G401 (cell line): ENCODE measurements at places on chromosomes 12 and 14.

DNA sequence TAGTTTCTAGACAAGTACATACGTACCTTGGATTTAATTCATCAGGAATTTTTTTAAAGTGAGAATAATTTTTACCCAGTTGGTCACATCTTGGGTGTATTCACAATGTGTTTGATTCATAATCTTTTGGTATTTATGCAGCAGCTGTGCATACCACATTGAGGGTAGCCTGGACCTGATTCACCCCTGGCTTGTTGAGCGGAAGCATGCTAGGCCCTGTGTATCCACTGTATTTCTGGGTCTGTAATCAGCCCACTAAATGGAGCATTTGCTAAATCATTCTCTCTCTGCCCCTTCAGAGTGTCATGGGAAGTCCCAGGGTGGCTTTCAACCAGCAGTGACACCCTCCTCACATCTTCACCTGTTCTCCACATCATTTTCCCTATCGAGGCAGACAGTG is 203.8 kb upstream of the RGS6 start:
- no peak for DNase-seq

DNA sequence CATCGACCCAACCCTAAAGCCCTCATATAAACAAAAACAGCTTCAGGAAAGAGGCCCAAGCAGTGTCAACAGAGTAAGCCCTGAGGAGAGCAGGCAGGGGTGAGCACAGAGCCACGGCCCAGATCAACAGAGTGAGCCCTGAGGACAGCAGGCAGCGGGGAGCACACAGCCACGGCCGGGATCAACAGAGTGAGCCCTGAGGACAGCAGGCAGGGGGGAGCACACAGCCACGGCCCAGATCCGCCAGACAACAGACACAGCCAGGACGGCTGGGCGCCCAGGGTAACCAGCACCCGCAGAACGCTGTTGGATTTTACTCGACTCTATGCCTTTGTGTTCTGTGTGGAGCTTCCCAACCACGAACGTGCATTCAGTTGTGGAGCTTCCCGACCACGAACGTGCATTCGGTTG is 15.0 kb downstream of the CCDC85C start:
- DNase-seq, result peak; percentile 56

DNA sequence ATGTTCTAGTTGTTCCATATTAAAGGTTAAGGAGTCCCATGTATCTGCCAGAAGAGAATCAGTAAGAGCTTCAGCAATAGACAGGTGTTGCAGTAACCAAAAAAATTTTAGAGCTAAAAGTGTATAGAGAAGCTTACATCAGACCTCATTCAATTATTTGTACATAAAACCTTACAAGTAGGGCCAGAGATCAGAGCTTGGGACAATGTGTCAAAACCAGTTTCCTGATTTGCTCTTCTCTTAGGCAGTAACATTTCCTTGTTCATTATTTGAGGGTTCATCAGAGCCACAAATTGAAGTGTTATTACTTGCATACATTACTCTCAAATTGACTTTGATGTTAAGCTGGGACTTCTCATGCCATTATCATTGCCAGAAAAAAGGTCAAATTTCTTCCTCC is 55.5 kb upstream of the ATXN7L3B start:
- DNase-seq, result no peak

- DNase-seq, result no peak
These were observed 107.3 kb upstream of the CCDC196 start for GRCh38 chr14:66378712-66379505.

- peak; percentile 36 for DNase-seq
These were observed 56.4 kb downstream of the TMEM132C start for GRCh38 chr12:128323145-128323920.

GRCh38 chr14:21095430-21096205 is 2.8 kb downstream of the ZNF219 start:
- DNase-seq, result peak; percentile 88

GRCh38 chr12:62260733-62261683 is 804 bp downstream of the USP15 start:
- DNase-seq, result peak; percentile 45

DNA sequence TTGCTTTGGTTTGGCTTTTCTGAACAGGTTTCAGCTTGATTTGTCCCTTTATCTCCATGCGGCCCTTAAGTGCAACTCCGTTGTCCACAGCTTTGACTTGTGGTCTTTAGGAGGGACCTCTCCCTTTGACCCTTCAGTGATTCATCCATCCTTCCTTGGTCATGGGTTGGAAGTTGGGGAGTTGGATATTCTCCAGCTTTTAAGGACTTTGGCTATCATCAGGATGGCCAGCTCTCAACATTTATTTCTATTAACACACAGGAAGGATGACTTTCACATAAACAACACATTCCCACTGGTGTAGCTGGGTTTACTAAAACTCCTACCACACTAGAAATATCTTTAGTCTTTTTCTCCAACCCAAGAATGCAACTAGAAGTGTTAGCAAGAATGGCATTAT is 50.9 kb upstream of the E2F7 start:
- no peak for DNase-seq

DNA sequence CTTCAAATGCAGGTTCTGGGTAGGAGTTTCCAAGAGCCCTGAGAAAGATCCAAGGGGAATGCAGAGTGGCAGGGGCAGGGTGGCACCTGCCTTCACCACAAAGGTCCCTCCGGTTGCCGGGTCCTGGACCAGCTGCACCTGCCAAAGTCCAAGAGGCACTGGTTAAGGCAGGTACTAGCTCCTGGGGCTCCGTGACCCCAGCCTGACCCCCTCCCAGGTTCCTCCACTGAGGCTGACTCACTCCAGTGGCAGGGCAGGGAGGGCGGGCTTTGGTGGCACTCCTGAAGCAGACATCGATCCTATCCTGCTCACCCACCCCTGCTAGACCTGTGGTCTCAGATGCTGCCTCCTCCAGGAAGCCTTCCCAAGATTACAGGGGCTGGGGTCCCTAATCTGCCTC is 11.4 kb downstream of the RPS6KL1 start:
- no peak for DNase-seq

GRCh38 chr12:13049816-13050215 is 5.6 kb downstream of the FAM234B start:
- no peak for DNase-seq

- DNase-seq, result peak; percentile 2
These were observed 9.8 kb upstream of the SERPINA5 start for GRCh38 chr14:94571395-94571794.

DNA sequence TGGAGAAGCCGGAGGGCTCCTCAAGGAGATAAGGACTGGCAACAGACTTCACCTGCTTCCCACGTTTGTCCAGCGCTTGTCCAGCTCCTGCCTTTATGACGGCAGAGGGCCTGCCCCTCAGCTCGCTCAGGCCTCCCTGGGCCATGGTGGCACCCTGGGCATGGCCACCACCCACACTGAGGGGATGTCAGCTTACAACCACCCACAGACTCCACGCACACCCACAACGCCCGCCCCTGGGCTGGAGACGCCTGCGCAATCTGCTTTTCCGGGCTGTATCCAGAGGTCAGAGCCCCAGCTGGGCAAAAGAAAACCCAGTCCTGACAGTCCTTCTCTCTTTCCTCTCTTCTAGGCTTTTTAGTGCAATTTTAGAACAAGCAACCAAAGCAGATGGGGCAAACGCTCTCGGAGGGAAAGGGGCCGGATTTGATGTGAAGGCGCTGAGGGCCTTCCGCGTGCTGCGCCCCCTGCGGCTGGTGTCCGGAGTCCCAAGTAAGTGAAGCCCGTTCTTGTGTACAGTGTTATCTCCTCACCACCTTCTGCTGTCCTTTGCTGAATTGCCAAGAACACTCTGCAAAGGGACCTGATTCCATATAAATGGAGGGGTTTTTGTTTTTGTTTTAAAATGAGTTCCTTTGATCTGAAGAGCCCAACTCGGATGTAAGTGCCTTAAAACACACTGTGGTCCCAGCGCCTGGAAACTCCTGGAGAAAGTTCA is 337.4 kb upstream of the FKBP4 start:
- DNase-seq, result no peak

DNA sequence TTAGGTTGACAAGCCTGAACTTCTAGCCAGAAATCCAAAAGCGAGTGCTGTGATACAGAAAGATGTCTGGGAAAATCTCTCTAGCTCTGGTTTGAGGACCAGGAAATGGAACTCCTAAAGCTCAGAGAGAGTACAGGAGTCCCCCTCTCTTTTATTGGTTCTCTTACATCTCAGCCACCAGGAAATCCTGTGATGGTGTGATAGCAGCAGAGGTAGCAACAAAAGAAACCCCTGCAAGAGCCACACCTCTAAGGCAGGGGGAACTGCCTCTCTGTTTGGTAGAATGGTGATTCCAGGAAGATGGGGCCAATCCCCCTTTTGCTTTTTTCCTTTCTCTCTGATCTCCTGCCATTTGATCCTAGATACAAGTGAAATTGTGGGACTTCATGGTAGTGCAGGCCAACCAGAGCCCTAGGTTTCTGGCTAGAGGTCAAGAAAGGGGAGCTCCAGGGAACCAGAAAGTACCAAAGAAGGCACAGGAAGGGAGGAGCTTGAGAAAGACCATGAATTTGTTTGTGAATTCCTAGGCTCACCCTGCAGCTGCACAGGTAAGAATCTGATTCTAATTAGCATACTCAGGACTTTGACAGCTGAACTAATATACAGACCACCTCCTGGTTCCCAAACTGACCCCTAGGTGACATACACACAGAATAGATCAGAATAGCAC is 88.5 kb downstream of the PAPLN start:
- DNase-seq, result no peak

- no peak for DNase-seq
These were observed 223.4 kb upstream of the BTG1 start for GRCh38 chr12:92369056-92369455.

DNA sequence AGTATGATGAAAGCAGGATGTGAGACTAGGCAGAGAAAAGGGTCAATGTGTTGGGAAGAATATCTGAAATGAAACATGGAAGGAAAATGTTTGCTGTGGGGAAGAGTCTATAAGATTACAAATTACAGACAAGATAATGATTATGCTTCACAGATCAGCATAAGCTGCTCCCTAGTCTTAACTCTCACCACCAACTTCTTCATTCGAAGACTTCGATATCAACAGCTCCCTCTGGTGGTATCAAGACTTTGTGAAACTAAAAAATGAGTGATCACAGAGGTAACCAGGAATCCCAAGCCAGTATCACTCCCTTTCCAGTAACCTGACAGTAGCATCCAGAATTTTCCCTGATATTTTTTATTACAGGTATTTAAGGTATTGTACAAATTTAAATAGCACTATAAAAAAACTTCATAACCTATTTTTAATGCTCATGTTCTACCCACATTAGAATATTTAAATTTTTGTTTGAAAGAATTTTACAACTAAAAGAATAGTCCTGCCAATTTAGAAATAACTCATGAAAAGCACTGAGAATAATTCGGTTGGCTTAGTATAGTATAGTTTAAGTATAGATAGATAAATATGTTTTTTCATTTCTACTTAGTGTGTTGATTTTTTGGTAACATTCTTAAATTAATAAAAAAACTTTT is 84.4 kb downstream of the C2CD5 start:
- DNase-seq, result peak; percentile 69

DNA sequence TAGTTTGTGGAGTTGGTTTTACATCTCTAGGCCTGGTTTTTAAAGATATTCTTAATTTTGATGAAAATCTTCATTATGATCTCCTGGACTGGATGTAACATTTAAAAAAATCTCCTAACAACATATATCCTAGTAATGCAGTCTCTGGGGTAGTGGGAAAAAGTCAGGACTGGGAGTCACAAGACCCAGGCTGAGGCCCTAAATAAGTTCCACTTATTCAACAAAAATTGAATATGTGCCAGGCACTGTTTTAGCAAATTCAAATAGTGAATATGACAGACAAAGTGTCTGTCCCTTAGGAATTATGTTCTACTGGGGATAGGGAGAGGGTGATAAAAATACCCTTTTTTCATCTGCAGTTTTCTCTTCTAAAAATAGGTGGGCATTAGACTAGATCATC is 248.4 kb downstream of the PAWR start:
- DNase-seq, result no peak

- no peak for DNase-seq
These were observed 7.0 kb downstream of the ETNK1 start for GRCh38 chr12:22631863-22632463.

DNA sequence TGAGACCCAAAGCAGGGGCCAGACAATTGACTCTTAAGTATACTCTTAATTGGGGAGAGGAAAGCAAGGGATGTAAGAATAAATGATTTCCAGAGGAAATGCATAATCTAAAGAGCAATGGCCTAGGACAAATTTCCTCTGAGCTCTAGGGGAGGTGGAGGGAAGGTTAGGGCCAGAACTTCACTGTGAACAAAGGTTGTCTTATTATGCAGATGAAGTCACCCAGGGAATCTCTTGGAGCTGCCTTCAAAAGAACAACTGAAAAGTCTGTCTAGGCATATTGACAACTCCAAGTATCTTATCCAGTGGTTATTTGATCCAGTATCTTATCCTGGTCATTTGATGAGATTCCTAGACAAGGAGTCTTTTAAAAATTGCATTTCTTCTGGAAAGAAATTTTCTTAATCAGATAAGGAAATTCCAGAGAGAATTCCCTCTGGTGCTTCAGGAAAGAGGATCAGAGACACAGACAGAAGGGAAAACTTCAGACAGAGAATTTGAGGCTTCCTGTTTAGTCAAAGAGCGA is 16.5 kb upstream of the SMIM10L1 start:
- no peak for DNase-seq

DNA sequence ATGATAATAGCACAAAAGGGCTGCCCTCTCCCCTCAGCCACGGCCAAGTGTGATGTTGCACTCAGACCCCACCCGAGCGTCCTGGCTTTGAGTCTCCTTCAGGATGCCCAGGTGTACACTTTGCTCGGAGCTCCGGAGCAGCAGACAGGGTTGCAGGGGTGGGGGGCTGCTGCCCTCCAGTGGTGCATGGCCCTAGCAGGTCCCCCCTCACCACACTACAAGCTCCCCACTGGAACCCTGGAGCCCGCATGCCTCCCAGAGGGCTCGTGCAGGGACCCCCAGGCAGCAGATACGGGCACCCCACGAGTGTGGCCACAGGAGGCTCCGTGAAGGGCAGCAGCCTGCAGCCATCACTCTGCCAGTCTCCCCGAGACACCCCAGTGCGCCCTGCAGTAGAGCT is 69.9 kb upstream of the C14orf180 start:
- no peak for DNase-seq

GRCh38 chr12:38898001-38898684 is 7.2 kb downstream of the CPNE8 start:
- no peak for DNase-seq

GRCh38 chr12:4380332-4380731 is 820 bp upstream of the FGF23 start:
- DNase-seq, result no peak

- DNase-seq, result no peak
These were observed 30.4 kb upstream of the IFT81 start for GRCh38 chr12:110093631-110094311.

DNA sequence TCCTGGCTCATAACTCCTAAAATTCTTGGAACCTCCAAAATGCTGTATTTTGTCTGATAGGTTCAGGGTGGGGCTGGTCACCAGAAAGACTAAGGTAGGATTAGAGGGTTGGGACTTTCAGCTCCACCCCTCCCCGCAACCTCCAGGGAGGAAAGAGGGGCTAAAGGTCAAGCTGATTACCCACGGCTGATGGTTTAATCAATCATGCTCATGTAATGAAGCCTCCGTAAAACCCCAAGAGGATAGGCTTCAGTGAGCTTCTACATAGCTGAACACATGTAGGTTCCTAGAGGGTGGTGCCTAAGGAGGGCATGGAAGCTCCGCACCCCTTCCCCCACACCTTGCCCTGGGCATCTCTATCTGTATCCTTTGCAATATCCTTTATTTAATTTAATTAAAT is 60.0 kb downstream of the DGLUCY start:
- no peak for DNase-seq
